ENCODE measurements at places on chromosomes 2 and 18.

GRCh38 chr2:172556284-172557033, 569 bp downstream of the PDK1 start:
- peak; percentile 66 for DNase-seq

DNA sequence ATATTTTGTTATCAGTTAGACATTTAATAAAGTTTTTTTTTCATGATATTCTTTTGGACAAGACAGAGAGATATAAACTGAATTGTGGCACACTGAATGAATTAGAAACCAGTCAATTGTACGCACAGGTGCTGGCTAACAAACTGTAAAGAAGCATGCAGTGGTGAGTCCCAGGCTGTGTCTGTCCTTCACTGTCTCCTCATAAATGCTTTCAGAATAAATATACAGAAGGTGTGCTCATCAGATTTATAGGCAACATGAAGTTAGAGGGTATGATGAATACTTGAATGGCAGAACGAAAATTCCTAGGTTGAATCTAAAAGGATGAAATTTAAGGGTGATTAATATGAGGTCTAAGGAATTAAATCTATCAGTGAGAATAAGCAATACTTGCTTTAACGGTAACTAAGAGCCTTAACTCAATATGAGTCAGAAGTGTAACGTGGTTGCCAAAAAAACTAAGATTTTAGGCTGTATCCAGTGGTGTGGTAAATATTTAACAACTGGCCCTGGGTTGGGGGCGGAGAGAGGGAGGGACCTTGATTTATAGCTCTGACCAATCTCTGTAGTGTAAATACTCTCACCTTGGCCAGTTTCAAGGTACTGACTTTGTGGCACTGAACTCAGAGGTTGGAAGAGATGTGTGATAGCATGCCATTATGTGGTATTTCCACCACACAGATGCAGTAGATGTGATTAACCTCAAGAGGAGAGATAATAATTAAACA, 41.9 kb upstream of the AAK1 start:
- DNase-seq = no peak

DNA sequence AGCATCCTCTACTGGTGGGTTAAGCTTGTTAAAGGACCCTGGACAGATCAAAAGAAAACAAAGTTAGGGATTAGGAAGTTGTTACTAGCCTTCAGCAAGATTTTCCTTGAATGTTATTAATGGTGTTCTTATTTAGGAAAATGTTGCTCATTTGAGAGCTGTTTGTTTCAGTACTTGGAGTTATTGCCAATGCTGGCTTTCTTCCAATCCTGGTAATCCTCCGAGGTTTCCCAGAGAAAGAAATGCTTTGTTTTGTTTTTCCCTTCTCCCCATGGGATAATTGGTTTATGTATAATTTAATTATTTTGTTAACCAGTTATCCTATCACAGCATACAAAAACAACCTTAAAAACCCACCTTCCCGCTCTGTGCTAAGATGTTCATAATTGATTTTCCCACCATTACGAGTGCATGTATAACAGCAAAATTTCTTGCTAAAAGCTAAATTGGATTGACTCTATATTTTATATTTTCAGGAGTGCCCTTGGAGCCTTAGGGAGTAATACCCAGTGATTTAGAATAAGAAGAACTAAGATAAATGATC, 79.8 kb downstream of the MGAT5 start:
- no peak for DNase-seq

DNA sequence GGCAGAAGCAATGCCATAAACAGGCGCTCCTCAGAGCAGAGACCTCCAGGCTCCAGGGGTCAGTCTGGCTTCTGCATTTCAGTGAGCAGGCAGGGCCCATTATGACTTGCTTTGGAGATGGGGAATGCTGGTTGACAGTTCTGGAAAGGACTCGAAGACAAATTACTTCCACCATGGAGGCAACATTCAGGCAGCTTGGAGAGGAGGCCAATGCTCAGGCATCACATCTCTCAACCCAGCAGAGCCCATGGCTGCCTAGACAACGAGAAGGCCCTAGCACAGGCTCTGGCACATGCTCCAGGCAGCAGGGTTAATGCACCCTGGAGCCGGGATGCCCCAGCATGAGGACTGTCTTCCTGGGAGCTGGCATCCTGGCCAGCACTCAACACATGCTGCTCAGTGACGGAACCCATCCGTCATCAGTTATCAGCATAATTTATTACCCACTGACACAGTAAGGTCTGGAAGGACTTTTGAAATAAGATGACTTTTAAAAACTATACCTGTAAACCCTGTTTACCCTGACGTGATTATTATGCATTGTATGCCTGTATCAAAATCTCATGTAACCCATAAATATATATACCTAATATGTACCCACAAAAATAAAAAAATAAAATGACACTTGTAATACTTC, 52.8 kb downstream of the ADNP2 start:
- no peak for DNase-seq

- DNase-seq = no peak
Observed at GRCh38 chr2:224099861-224100643, 61.0 kb upstream of the SERPINE2 start.

- DNase-seq = no peak
Observed at GRCh38 chr2:19676770-19677169, 225.0 kb downstream of the TTC32 start.

GRCh38 chr2:134238371-134238770, 15.5 kb upstream of the MGAT5 start:
- DNase-seq = no peak

GRCh38 chr2:159151198-159152127, 135.0 kb downstream of the WDSUB1 start:
- no peak for DNase-seq

DNA sequence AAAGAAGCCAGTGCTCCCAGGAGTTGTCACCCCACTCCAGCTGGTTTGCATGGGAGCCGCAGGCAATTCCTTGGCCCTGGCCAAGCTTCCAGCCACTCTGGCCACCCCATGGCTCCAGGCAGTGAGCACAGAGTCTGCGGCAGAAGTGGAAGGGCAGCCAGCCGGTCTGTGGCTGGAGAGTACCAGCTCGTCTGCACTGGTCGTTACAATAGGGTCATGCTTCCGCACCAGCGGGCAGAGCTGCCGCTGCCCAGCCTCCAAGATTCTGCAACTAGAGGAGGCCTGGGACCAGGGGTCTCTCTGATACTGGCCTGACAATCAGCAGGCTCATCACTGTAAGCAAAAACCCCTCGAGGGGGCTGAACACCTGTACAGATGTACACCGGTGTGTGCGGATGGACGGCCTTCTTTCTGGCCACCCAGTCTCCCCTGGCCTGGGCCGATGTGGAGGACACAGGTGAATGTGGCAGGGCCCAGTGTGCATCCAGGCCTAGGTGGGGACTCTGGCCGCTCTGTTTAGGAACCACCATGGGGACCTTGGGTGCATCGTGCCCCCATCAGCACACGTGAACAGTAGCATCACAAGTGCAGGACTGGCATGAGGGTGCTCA, 51.9 kb upstream of the ODC1 start:
- DNase-seq = no peak

DNA sequence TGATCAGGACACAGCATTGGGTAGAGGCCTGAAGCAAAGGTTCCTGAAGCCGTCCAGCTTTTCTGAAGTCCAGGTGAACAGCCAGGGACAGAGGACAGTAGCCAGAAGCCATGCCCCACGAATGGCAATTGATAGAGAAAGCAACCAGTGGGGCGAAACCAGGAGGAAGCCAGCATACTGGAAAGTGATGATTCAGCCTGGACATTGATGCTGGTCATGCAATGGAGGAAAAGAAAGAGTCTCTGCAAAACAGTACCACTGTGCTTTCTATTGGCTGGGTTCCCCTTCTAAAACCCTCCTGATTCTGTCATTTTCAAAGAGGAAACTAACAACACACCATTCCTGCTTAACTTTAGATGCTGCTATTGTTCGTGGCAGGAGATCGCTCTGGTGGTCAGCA, 221.4 kb upstream of the EPAS1 start:
- DNase-seq = peak; percentile 45

DNA sequence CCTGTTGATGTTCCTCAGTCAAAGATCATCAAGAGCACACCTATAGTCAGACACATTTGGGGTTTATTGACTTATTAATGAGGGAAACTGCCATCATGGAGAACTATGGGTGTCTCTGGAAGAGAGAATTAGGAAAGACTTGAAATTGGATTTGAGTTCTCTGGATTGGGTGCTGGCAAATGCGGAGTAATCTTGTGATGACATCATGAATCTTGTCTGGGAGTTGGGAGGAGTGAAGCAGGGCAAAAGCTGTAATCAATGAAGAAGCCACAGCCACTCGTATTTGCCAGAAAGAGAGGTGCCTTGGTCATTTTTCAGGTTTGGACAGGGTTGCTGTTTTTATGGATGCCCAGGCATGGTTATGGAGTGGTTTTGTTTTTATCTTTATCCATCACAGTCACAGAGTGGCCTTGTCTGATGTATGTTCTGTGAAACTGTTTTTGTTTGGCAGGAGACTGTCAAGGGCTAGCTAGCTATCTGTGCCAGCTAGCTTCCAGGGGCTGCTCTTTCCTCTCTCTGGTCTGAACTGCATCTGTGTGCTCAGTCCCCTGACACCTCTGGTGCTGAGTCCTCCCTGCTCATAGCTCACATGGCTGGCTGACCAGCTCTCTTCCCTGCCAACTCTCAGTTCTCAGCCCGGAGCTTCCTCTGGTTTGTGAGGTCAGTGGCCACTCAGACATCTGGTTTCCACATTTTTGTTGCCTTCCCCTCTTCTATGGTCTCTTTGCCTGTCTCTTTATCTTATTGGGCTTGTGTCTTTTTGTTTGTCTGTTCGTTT, 193.4 kb upstream of the RMP24 start:
- DNase-seq = no peak

DNA sequence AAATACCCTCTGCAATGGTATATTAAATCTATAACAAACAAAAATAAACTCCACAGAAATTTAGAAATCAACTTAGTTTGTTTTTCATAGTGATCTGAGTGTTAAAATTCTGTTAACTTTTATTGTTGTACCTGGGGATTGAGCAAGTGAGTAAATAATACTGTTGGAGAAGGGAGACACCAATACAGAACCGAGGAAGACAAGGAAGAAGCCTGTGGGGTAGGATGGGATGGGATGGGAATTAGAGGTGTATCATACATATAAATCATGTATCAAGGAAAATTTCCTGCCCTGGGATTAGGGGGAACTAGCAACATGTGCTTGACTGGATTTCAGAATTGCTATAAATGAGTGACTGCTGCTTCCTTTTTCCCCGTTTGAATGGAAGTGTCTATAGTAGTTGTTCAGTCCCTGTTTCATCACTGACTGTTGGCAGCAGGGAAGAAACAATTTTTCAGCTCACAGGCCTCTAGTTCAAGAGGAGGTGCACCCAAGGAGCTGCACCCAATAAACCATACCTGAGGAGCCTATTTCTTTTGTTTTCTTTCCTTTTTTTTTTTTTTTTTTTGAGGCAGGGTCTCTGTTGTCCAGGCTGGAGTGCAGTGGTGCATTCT, 53.1 kb downstream of the SP110 start:
- DNase-seq = no peak

- DNase-seq = no peak
Observed at GRCh38 chr2:105750735-105751134, 6.0 kb downstream of the NCK2 start.

DNA sequence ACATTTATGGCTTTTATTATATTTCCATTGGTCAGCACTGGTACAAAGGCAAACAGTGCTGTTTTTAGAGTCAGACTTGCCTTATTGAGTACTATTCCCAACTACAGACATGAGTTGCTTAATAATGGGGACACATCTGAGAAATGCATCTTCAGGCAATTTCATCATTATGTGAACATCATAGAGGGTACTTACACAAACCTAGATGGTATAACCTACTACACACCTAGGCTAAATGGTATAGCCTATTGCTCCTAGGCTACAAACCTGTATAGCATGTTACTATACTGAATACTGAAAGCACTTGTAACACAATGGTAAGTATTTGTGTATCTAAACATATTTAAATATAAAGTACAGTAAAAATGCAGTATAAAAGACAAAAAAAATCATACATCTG, 36.4 kb downstream of the OLA1 start:
- DNase-seq = no peak

DNA sequence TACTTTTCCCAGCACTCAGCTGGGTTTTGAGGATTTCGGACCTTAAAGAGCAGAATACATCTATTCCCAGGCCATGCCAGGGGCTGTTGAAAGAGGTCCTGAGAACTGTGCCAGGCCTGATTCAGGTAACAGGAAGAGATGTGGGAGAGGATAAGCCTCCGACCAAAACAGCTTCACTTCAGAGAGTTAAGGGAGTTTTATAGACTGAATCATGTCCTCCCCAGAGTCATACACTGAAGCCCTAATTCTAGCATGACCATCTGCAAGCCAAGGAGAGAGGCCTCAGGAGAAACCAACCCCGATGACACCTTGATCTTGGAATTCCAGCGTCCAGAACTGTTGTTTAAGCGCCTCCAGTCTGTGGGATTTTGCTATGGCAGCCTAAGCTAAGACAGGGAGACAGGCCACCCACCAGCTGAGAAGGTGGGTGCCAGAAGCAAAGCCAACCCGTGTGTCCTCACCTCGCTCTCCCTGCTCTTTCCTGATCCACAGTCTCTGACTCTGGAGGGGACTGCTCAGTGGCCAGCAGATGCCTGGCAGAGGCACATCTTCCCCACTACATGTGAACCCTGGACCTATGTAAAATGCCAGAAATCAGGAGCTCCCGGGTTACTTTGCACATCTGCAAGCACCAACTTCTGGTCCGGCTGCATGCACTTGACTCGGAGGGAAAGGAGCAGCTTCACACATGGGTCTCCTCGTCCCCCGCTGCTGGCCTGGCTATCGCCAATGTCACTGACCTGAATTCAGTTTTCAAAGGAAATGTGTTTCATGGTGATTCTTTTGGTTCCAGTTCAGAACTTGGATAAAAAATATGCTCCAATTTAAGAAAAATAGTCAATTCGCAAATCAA, 116.8 kb upstream of the EPC2 start:
- DNase-seq = no peak

DNA sequence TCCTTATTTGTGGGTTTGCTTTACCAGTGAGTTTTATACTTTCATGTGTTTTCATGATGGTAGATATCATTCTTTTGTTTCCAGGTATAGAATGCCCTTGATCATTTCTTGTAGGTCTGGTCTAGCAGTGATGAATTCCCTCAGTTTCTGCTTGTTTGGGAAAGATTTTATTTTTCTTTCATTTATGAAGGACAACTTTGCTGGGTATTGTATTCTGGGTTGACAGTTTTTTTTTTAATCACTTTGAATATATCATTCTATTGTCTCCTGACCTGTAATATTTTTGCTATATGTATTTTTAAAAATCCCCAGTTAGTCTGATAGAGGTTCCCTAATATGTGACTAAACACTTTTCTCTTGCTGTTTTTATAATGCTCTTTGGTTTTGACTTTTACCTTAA, 58.3 kb upstream of the GALNT3 start:
- no peak for DNase-seq

DNA sequence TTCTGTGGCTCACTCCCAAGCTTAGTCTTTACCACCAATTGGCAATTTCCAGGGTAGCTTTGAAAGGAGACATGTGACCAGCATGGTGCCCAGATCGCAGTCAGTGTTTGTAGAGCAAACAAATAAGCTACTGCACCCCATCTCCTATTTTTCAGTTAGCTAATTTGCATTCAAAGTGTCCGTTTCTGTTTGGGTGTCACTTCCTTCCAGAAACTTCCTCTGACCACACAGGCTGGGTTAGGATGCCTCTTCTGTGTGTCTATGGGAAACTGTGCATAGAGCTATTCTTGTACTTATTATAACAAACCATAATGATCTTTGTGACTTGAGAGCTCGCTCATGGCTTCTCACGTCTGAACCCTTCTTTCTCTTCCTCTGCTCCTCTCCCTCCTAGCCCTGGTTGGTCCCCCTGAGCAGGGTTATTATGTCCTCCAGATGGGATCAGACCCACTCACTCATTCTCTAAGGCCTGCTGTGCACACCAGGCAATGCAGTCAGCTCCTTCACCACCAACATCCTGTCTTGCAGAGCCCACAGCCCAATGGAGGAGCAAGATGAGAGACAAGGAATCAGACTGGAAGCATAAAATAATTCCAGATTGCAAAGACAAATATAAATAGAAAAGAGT, 101.2 kb upstream of the ALK start:
- DNase-seq = no peak
